ENCODE measurements at places on chromosomes 3 and 15.

- no peak for DNase-seq
Observed at GRCh38 chr15:97168704-97169475, 791.6 kb upstream of the ARRDC4 start.

GRCh38 chr15:91927585-91927984 lies 74.1 kb downstream of the SLCO3A1 start:
- DNase-seq: no peak

DNA sequence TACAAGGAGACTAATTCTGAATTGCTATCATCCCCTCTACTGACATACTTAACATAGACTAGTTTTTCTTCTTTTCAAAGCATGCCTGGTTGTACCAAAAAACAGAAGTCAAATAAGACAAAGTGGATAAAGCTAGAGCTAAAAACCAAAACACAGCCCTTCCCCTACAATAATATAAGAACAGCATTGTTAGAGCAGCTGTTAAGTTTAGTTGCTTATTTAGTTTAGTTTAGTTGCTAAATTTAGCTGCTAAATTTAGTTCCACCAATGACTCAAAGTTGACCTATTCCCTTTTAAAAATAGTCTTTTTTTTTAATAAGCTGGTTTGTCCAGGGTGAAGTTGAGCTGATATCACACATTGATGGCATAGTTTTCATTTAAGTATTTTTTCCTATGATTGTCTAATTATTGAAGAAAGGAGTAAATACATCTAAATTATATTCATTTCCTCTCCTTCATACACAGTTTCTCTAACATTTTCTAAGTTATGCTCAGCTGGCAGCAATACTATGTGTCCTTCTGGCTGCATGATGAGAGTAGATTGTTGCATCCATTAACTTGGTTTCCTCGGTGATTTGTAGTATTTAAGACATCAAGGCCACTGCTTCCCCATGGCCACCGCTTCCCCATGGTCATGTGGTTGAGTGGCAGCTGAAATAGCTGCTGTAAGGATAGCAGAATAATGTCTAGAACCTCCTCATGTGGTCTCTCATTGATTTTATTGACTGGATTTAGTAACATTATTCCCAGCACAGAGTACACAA lies 718.6 kb upstream of the NECTIN3 start:
- DNase-seq: no peak

- peak; percentile 52 for DNase-seq
Observed at GRCh38 chr3:99875581-99875928, 57.9 kb downstream of the CMSS1 start.

- DNase-seq: no peak
Observed at GRCh38 chr3:78116874-78117273, 1077.0 kb downstream of the ROBO2 start.

GRCh38 chr3:141431411-141432378 lies 55.1 kb upstream of the RASA2 start:
- no peak for DNase-seq

DNA sequence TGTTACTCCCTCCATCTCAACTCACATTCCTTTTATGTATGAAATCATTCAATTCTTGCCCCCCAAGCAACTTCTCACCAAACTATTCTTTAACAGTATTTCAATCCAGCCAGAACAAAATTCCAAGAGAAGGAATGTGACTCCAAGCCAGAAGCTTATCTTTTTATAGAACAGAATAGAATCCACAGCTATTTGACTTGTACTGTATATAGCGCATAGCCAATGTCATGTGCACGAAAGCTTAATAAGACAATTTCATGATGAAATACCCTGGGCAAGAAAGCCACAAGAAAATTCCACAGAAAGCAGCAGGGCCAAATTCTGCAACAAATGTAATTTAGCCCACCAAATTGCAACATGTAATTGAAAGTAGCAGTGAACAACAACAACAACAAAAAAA lies 127.6 kb upstream of the UBE2E2 start:
- peak; percentile 62 for DNase-seq

DNA sequence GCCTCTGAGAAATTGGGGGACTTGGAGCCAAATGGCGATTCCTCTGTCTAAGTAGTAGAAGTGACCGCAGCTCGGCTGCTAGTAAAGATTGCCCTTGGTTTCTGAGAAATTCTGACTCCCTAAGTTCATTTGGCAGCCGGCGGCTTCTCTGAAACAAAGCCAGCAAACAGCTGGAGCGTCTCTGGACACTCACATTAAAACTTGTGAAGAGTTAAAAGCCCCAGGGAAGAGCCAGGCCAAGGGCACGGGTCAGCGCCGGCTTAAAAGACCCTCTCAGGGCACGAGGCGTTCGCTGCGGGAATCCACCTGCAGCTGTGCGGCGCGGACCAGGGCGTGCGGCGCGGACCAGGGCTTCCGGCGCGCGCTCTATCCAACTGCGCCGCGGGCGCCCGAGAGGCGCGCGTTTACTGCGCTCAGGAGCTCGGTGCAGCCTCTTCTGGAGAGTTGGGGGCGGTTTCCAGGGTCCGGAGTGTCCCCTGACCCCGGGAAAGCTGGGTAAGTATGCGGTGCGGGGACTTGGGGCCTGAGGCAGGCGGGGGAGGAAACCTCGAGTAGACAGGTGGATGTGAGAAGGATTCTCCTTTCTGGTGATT lies at the start of gene COL6A5:
Gene COL6A5, plus strand, starts transcription at position 186 of the 593 bp plus-strand sequence. CDS start 27,967 bp downstream, outside the sequence.
- no peak for DNase-seq

GRCh38 chr15:23877502-23878412 lies 190.7 kb upstream of the NDN start:
- DNase-seq: no peak

GRCh38 chr15:61764981-61765380 lies 295.3 kb downstream of the VPS13C start:
- DNase-seq: no peak

DNA sequence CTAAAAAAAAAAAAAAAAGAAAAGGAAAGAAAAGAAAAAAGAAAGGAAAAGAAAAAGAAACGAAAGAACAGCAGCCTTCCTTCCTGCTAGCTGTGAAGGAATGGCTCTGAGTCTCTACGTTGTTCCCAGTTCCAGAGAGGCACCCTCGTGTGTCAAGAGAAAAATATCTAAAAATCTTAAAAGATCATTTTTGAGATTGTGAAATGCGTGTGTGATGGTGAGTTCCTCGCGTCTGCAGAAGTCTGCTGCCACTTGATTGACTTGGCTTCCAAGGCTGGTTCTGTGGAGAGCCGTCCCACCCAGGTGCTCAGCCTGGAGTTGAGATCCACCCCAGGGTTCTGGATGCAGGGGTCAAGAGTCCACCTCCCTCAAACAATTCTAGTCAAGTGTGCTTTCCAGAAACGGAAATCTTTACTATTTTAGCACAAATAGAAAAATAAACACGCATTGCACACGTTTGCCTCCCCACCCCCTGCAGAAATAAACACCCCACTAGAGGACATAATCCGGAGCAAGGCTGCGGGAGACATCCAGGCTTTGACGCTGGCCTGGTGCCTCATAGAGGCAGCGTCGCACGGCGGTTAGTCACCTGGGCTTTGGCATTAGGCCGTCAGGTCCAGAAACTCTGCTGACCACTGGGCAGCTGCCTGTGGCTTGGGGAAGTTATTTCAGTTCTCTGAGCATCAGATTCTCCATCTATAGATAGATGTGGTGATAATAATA lies 265.4 kb downstream of the FAM43A start:
- DNase-seq: no peak

DNA sequence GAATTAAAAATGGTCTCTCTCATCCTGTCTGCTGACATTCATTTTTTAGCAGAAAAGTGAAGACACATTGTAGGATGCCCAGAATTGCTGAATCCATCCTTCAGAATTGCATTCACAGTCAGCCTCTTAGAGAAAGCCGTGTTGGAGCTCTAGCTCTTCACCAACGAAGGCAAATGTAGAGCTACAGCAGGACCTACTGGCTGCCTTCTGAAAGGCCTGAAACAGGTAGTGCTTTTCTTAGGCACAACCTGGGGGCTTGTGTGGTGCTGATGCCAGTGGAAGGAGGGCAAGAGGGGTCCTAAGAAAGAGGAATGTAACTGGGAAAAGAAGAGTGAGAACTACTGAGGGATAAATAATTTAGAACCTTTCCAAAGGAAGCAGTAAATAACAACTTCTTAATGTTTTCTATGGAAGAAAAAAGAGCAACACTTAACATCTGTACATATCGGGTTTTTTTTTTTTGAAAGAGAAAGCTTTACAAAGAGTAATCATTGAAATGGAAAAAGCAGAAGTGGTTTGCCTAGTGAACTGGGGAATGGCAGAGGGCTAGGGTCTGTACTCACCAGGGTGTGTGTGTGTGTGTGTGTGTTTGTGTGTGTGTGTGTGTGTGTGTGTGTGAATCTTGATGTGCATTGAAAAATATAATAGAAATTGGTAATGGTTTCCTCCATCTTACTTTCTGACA lies 297.8 kb downstream of the SATB1 start:
- no peak for DNase-seq

- no peak for DNase-seq
Observed at GRCh38 chr3:16061491-16061890, 113.0 kb upstream of the GALNT15 start.

GRCh38 chr3:168794427-168794826 lies 698.7 kb upstream of the GOLIM4 start:
- no peak for DNase-seq

DNA sequence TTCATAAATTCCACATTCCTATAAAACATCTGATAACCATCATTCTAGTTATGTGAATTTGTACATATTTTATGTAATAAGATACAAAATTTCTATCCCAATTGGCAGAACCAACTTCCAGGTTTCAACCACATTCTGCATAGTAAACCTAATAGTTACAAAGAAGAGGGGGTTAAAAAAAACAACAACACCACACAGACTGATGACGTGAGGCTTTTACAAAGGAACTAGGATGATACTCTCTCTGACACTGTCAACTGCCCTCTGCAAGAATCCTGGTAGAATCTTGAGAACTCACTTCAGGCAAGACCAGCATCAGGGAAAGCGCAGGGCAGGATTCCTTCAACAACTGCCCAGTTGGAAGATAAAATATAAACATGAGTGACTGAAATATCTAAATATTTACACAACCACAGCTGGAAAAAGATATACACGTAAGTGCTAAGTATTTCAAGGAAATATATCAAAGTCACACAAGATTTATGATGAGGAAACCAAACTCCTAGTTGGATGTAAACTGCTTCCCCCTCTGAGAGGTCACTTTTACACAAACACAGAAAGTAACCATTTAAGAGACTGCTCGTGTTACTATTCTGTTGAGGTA lies 816.4 kb downstream of the ROBO1 start:
- no peak for DNase-seq

- DNase-seq: no peak
Observed at GRCh38 chr15:62446984-62447383, 281.9 kb upstream of the C2CD4B start.

GRCh38 chr3:197752107-197752506 lies 2.4 kb downstream of the FYTTD1 start:
- DNase-seq: no peak

GRCh38 chr3:141930801-141931200 lies 54.4 kb downstream of the ATP1B3 start:
- DNase-seq: no peak

- DNase-seq: no peak
Observed at GRCh38 chr3:193095366-193095765, 145.7 kb upstream of the PLAAT1 start.

DNA sequence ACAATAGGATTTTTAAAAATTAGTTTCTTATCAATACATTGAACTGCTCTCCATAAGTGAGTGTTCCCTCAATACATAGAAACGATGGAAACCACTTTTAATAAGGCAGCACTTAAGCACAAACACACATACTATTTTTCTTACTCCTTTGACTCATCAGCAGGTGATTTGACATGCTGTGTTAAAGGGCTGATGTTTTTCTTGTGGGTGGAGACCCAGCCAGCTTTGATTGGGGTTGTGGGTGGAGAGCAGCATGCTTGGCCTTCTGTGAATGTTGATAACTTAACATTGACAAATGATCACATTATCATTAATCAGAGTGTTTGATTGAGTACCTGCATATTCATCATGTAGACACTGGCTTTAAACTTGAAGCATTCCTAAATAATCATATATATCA lies 223.0 kb upstream of the DPH6 start:
- no peak for DNase-seq

GRCh38 chr3:4716706-4717362 lies 223.7 kb downstream of the ITPR1 start:
- peak; percentile 69 for DNase-seq

DNA sequence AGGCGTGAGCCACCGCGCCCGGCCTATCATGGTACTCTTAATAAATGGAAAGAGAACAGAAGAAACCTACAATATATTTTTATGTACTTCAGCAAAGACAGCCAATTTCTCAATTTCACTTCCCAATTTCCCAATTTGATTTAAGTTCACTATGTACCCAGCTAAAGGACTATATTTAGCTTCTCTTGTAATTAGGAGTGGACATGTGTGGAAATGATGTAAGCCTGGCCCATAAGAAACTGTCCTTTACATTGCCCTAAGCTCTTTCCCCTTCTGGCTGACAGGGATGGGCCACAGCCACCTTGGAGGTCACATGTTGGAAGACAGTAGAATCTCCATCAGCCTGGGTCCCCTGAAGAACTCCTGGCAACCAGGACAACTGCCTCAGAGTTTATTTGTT lies 6.2 kb downstream of the TMEM39A start:
- DNase-seq: no peak

- no peak for DNase-seq
Observed at GRCh38 chr3:119560160-119560559, 746 bp upstream of the CD80 start.

DNA sequence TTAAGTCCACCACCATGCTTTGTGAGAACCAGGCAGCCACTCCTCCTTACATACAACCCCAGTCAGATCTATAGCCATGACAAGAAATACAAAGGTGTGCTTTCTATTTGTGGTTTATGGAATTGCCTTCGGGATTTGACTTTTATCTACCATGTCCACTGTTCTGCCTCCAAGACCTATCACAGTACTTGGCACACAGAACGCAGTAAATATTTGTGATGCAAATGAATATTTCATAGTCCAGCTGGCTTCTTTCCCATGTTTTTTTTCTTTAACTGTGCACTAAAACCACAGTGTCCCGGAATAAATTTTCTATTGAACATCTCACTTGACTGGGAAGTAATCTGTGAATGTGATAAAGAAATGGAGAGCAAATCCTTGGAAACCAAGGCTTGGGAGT lies 314.7 kb downstream of the RORA start:
- DNase-seq: no peak

GRCh38 chr3:128155616-128156360 lies 2.5 kb downstream of the EEFSEC start:
- no peak for DNase-seq

GRCh38 chr3:157463816-157464215 lies 27.2 kb downstream of the PTX3 start:
- no peak for DNase-seq

All from fibroblast of skin of left quadriceps (primary cell).